ENCODE measurements at places on chromosomes 16 and 17.

DNA sequence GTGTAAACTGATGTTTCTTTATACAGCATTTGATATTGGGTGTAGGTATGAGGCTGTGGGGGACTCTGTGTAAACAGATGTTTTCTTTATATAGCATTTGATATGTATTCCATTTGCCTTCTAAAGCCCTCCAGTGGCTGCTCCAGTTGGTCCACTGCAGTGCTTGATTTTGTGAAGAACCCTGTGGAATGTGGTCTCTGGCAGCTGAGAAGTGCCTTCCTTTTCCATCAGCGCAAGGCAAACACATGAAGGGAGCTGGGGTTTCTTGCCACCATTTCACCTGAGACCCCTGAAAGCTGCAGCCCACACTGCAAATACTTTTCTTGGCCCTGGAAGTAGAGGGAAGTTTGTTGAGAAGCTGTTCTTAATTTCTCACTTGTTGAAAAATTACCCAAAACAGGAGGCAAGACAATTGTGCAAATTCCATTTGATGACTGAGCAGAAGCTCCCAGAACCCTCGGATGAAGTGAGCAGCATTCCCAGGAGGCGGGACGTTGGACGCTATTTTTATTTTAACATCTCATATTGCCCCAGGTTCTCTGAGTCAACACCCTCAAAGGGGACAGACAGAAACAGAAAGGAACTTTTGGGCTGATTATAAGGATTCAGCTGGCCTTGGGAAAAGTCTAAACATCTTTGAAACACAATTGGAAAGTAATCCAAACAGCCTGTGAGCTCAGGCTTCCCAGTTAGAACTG lies 158.5 kb upstream of the RPH3AL start:
- DNase-seq, result peak; percentile 43

DNA sequence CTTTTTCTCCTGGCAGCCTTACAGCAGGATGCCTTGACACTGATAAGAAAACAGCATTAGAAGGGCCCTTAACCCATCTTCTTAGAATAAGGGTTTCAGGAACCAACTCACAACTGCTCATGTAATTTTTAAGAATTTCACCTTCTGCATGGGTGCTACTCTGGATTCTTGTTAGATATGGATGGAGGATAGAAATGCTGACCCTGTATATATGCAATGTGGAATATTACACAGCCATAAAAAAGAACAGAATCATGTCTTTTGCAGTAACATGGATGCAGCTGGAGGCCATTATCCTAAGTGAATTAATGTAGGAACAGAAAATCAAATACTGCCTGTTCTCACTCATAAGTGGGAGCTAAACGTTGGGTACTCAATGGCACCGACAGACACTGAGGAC lies 423.5 kb downstream of the CA10 start:
- no peak for DNase-seq

DNA sequence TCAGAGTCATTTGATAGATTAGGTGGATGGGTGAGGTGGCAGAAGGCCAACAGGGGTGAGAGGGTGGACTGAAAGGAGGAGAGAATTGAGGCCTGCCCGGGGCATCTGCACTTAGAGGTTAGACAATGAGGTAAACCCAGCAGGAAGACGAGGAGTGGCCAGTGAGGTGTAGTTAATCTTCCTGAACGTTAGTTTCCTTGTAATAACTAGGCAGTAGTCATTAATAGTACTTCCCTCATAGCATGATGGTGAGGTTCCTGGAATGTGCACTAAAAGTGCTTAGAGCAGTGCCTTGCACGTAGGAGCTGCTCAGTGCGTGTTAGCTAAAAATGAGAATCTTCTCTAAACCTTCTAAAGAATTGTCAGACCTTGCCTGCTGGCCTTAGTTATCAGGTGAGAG lies 13.5 kb upstream of the KSR1 start:
- DNase-seq, result no peak

DNA sequence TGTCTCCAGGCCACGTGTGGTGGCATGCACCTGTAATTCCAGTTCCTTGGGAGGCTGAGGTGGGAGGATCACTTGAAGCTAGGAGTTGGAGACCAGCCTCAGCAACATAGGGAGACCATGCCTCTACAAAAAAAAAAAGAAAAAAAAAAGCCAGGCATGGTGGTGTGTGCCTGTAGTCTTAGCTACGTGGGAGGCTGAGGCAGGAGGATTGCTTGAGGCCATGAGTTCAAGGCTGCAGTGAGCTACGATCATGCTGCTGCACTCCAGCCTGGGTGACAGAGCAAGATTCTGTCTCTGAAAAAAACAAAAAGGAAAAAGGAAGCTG lies 103.9 kb downstream of the CMIP start:
- DNase-seq, result no peak

DNA sequence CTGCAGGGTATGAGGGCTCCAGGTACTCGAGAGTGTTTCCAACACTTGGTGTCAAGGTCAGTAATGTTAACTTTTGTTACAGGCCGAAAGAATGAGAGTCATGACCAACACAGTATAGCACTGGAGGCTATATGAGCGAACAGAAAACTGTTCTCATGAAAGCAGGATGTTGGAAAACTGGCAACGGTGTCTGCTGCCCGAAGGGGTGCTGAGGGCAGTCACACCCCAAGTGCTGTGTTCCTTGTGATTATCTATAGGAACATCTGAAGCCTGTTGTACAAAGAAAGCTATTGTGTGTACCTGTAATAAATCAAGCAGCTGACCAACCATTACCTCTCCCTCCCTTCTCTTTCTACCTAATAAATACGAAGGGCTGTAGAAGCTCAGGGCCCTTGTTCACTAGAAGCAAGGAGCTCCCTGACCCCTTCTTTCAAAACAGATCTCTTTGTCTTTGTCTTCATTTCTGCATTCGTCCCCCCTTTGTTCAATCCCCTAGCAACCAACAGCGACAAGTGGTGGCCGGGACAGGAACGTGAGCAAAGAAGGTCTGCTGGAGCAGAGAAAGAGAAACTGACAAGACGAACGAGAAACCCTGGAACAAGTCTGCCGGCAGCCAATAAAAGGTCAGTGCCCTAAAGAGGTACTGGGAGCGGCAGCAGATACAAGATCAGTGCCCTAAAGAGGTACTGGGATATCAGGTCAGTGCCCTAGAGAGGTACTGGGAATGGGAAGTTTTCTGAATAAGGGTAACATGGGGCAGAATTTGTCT lies 7.6 kb downstream of the CD300LD start:
- no peak for DNase-seq

Measured in AG04450 (cell line).